ENCODE measurements at places on chromosomes 6 and 20.

GRCh38 chr6:156161471-156161870 is 615.7 kb upstream of the ARID1B start:
- DNase-seq, result no peak

DNA sequence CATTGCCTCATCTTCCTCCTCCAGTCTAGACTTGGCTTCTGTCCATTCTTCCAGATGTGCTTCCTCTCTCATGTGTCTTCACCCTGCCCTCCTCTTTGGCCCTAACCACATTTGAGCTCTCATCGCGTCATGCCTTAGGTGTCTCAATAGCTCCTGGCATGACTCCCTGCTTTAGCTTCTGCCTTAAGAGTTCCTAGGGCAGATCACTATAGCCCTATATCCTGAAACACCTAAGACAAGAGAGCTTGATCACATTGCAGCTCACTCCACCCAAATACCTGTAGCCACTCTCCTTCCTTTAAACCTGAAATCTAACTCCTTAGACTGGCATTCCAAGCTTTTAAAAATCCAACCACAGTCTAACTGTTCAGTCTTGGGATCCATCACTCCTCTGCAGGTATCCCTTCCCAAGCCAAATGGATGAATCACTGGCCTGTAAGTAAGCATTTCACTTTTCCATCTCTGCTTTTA is 69.0 kb upstream of the STXBP5 start:
- DNase-seq, result no peak

DNA sequence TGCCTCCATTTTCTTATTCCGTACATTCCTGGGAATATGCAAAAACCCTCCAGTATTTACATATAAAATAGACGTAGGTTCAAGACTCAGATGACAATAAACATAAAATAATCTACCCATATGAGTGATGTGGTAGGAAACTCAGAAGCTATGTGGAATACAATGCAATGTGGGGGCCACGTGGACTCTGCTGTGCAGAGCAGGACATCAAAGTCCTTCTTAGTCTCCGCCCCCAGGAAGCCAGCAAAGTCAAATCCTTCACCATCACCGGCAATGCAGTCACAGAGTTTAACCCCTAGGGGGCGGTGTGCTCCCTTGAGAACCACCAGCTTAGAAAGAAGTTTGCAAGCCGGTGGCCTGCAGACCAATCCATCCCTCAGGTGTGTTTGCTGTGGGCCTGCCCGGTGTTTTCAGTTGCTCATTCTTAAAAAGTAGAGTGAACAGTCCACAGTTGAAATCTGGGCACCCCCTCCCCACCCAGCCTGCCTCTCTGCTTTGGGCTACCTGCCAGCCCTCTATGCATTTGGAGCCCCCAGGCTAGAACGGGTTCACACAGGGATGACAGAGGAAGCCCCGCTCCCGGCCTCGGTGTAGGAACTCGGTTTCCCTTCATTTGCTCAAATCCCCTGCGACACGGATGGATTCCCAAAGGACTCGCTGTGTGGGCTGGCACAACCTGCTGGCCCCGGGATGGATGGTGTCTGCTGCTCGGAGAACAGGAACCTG is 59.9 kb downstream of the SULF2 start:
- DNase-seq, result peak; percentile 41

DNA sequence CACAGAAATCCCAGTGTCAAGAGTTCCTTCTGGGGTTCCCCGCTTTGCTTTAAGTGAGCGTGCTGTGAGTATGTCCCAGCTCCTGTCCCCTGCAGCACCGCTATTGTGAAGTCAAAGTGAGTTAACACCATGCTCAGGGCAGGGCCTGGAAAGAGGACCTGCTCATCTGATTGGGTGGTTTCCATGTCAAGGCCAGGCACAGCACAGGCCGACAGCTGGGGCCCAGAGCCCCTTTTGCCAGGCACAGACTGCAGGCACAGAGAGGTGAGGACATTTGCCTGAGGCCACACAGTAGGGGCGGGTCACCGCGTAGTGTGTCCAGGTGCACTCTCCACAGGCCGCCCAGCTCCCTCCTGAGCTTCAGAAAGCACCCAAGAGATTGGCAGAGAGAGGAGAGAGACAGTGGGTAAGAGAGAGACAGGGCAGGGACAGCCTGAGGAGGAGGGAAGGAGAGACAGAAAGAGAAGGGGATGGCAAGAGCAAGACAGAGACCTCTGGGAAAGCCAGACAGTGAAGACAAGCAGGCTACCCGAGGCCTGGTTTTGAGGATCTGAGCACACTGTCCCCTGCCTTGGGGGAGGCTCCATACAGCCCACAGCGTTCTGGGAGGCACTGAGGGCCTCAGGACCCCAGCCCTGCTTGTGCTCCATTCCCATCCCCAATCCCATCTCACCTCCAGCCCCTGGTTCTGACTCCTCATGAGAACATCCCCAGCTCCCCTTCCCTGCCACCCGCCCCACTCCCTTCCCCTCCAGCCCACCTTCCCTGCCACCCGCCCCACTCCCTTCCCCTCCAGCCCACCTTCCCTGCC is 6.5 kb upstream of the BPIFB1 start:
- no peak for DNase-seq

- no peak for DNase-seq
These were observed 780 bp downstream of the ARMC12 start for GRCh38 chr6:35737413-35738211.

GRCh38 chr6:33721508-33721907 is 10.0 kb upstream of the UQCC2 start:
- no peak for DNase-seq

DNA sequence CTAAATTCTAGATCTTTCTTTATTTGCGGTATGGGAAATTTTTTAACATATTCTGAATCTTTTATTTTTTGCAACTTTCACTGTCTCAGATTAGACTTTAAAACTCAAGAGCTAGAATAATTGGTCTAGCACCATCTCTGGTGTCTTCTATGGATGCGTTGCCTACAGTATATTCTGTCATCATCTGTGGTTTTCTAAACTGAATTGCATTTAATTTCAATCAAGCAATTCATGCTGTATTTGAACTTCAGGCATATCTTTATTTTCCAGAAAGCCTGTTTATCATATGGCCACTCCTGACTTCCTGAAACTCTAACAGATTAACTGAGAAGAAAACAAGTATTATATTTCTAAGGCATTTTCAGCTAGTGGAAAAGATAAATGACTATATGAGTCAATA is 281.6 kb downstream of the PLCB1 start:
- no peak for DNase-seq

- no peak for DNase-seq
These were observed 3.5 kb downstream of the TFAP2A start for GRCh38 chr6:10411131-10411970.

DNA sequence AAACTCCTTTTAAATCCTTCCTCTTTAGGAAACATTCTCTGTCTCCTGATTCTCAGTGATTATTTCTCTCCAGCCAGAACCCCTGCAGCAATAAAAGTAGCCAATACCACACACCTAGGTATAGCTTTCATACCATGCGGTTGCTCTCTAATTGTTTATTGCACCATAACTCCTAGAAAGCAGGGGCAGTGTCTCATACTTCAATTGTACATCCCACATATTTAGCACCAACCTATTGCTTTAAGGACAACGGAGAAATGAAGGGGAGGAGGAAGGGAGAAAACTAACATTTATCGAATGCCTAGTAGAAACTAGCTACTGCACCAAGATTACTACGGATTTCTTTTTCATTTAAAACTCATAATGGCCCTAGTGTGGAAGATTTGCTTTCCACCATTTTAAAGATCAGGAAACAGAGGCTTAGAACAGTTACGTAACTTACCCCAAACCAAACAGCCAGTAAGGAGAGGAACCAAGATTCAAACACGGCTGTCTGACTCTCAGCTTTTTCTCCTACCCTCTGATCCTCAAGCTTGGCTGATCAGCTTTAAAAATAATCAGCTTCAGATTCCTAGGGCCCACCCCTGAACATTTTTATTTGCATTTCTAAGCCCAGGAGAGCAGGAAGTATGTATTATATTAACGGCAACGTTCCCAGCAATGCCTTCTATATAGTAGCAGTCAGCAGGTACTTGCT is 43.4 kb upstream of the ATXN1 start:
- DNase-seq, result no peak

DNA sequence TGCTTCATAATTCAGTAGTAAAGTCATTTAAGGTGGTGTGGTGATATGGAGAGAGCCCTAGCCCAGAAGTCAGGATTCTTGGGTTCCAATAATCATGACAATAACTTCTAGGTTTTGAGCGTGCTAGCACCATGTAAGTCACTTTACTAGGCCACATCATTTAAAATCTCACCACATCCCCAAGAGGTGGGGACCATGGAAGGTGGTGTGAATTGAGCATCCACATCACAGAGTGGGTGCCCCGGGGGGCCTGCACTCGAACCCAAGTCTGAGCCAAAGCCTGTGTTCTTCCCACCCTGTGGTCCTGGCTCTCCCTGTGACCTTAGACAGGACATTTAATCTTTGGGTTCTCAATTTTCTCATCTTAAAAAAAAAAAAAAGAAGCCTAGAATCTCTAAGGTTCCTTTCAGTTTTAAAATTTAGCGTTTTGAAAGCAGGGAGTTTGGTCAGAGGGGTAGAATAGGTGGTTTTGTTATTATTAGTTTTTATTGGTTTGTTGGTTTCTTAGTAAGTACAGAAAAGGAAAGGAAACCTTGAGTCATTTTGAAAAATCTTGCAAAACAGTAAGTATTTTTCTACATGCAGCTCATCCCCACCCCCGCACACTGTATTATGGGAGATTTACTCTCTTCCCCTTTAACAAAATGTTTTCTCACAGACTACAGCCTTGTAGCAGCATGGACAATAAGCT is 26.4 kb downstream of the ARMC2 start:
- no peak for DNase-seq

- no peak for DNase-seq
These were observed 26.9 kb upstream of the MOCS1 start for GRCh38 chr6:39961178-39961577.

- no peak for DNase-seq
These were observed 31.9 kb downstream of the STK35 start for GRCh38 chr20:2133318-2134183.

GRCh38 chr20:63893999-63894357 is 948 bp upstream of the DNAJC5 start:
- no peak for DNase-seq

GRCh38 chr6:40688214-40688761 is 101.1 kb upstream of the LRFN2 start:
- DNase-seq, result no peak

DNA sequence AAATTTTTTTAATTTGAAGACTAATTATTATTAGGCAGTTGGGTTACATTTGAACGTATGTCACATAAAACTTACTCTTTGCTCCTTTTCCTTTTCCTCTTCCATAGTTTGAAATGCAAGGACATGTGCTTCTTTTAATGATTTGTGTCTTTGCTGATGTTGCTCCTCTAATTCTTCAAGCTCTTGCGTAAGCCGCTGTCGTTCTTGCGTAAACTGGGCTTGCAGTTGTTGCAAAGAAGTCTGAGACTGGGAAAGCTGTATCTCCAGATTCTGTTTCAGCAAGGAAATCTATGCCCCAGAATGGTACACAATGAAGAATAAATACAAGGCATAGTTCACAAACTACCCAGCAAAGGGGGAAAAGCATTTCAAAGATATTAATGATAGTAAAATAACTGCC is 45.1 kb upstream of the MCM9 start:
- DNase-seq, result no peak

DNA sequence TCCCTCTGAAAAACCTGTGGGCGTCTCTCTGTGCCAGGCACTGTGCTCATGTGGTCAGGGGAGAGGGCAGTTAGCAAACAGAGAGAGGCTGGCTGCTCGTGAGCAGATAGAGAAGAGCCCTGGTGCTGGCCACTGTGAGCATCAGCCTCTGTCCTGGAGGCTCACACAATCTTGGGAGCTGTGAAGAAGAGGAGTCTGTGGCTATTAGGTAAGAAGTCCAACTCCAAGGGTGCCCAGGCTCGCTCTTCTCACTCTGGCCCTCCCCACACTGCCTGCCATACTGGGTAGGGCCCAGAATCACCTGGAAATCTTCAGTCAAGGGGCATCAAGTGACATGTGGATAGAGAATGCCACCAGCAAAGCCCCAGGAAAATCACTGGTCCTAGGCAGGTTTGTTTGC is 14.1 kb downstream of the SCML4 start:
- DNase-seq, result no peak

DNA sequence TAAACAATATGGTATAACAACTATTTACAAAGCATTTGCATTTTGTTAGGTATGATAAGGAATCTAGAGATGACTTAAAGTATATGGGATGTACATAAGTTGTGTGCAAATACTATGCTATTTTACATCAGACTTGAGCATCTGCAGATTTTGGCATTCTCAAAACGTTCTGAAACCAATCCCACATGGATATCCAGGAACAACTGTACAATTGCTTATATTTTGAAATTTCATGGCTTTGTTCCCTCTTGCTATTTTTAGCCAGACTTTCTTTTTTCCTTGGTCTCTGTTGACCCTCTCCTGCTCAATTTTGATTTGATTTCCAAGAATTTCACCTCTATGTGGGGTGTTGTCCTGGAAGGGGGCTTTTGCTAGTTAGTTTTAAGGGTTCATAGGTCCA is 32.9 kb upstream of the UST start:
- no peak for DNase-seq

GRCh38 chr20:34754611-34755010 is 50.5 kb downstream of the TP53INP2 start:
- DNase-seq, result no peak

GRCh38 chr20:7989379-7989778 is 30.2 kb downstream of the TMX4 start:
- no peak for DNase-seq

DNA sequence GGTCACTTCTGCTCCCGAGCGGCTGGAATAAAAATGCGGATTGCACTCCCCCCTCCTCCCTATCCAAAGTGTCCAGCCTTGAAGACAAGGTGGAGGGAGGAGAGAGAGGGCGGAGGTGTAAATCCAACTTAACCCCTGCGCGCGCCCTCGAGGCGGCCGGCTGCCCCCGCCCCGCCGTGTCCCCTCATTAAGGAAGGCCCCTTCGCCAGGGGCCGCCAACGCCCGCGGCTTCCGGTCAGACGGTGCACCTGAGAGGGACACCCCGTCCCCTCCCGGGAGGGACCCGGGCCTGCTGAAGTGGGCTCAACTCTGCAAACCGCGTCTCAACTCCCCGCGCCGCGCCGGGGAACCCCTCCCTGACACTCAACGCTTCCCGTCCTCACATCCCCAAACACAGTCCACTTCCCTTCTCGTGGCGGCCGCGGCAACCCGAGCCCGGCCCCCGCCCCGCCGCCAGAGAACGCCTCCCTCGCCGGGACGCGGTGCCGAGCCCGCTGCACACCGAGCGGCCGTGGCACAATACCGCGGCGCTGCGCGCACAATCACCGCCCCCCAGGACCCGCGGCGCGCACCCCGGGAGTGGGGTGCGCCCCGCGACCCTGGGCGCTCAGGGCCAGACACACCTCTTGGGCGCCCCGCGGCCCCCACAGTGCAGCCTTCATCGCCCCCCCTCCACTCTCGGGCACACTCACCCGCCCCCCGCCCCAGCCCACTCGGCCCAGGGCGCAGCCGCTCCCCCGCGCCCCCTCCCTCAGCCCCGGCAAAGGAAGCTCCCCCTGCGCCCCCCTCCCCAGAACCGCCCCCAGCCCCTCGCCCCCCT is 102.5 kb downstream of the NOL4L start:
- peak; percentile 58 for DNase-seq

GRCh38 chr6:55772730-55773129 is 102.7 kb downstream of the BMP5 start:
- DNase-seq, result no peak
